ENCODE measurements at places on chromosomes 11 and 22. TPM values are rescaled to one million over a fixed set of nuclear protein-coding genes. Genes with fewer than 3 reads are reported as not detected.

CHRDL2 gene
- total RNA-seq = not detected

ABCC8 gene
- not detected for total RNA-seq

DNA sequence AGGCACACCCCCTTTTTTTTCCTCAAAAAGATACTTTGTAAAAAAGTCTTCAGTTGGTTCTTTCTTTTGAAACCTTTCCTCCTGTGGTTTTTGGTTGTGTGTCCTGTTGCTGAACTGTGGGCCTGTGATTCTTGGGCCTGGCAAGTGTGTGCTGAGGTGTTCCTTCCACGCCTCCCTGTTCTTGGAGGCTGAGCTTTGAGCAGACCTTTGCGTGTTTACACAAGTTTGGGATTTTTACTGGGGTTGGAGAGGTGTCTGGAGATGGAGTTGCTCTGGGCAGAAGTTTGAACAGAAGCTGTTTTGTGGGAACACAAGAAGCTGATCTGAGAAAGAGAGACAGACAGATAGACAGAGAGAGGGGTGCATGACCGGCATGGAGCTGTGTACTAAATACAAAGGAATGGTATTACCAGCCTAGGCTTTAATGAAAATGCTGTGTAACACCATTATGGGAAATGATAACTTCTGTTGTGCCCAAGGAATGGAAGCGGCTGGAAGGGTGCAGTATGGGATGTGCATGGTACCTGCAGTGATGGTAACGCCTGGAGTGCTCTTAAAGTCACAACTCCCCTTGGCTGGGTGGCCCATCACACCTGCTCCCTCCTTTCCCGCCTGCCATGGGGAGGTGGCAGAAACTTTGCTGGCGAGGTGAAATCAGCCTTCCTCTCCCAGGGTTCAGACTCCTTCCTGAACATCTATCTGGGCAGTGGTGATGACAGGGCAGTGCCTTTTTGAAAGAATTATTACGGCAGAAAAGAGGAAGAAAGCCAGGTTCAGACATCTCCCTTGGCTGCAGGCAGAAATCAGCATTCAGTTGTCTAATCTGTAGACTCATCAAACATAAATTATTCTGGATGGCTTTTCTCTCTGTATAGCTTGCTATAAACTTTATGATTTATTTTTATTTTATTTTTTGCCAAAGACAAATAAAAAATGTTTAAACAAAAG, 70.4 kb downstream of the LDLRAD3 start:
- DNase-seq = no peak

GRCh38 chr11:129731316-129731715, 84.3 kb upstream of the TMEM45B start:
- DNase-seq = no peak

DNA sequence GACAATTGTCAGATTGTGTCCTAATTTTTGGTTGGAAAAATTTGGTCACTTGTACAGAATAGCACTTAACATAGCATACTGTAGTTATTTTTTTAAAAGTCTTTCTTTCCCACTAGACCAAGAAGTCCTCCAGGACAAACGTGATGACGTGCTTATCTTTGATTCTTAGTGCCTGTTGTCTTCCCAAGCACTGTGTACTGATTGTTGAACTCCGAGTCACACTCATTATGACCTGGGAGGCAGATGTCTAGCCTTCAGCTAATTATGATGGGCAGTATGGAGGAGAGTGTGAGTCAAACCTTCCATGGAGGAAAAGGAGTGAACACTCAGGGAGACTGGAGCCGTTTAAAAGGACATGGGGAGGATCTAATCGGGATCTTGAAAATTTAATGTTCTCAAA, 119.8 kb downstream of the SPON1 start:
- no peak for DNase-seq

DNA sequence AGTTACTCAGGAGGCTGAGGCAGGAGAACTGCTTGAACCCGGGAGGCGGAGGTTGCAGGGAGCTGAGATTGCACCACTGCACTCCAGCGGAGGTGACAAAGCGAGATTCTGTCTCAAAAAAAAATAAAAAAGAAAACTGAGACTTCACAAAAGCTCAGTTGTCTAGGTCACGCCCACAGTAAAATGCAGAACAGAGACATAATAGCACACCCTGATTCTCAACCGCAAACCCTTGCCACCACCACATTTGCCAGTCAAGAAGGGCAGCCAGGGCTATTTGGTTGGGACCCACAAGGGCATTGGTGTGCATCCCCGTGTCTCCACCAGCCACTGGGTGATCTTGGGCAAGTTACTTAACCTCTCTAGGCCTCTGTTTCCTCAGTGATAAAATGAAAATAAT, 25.4 kb downstream of the CREB3L1 start:
- no peak for DNase-seq

DNA sequence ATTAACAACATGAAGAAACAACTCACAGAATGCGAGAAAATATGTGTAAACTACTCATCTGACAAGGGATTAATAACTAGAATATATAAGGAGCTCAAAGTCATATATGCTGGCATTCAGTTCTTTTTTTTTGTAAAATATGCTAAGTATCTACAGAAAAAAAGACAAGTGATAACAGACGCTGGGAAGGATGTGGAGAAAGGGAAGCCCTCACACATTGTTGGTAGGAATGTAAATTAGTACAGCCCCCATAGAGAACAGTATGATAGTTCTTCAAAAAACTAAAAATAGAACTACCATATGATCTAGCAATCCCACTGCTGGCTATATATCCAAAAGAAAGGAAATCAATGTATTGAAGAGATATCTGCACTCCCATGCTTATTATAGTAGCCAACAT, 13.8 kb downstream of the GAB2 start:
- DNase-seq = no peak

DNA sequence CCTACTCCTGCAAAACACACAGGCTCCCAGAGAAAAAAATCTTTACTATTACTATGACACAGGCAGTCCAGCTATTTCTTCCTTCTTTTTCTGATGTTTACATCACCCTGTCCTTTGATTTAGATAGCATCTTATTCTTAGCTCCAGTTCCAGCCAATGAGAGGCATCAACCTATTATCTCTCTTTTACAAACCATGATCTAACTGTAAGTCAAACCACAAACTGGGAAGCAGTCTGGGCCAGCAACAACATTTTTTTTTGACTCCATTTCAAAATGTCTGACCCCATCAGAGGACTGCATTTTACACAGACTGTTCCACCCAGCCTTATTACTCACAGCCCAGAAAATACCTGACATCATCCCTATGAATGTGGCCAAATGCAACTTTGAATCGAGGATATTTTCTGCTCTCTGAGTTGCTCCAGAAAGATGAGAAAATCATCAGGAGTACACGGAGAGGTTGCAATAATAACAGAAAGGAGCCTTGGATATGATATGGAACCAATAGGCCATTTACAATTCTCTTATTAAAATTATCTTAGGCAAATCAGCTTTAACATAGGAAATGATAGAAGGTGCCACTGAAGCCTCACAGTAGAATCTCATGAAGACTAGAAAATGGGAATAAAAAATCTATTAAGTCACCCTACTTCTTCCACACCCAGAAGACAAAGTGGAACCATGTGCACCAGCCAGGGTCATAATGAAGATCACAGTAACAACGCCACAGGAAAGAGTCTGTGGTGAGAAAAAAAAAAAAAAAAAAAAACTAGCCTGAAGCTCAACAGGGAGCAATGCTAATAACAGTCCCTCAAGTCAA, 21.2 kb downstream of the TBRG1 start:
- peak; percentile 98 for DNase-seq

- DNase-seq = no peak
Measured at GRCh38 chr11:8740129-8740528, 57.5 kb downstream of the RPL27A start.
